ENCODE measurements at places on chromosomes 16 and 17.

DNA sequence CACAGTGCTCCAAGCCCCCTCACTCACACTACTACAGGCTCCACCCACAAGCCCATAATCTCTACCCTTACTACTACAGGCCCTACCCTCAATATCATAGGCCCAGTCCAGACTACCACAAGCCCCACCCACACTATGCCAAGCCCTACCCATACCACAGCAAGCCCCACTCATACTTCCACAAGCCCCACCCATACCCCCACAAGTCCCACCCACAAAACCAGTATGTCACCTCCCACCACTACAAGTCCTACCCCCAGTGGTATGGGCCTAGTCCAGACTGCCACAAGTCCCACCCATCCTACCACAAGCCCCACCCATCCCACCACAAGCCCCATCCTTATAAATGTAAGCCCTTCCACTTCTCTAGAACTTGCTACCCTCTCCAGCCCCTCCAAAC is 13.8 kb downstream of the RIPOR1 start:
- DNase-seq = peak; percentile 56

GRCh38 chr17:7423679-7424078 is 1.7 kb upstream of the SPEM2 start:
- no peak for DNase-seq

GRCh38 chr17:7825206-7825990 is 8.6 kb upstream of the KDM6B start:
- DNase-seq = peak; percentile 67

DNA sequence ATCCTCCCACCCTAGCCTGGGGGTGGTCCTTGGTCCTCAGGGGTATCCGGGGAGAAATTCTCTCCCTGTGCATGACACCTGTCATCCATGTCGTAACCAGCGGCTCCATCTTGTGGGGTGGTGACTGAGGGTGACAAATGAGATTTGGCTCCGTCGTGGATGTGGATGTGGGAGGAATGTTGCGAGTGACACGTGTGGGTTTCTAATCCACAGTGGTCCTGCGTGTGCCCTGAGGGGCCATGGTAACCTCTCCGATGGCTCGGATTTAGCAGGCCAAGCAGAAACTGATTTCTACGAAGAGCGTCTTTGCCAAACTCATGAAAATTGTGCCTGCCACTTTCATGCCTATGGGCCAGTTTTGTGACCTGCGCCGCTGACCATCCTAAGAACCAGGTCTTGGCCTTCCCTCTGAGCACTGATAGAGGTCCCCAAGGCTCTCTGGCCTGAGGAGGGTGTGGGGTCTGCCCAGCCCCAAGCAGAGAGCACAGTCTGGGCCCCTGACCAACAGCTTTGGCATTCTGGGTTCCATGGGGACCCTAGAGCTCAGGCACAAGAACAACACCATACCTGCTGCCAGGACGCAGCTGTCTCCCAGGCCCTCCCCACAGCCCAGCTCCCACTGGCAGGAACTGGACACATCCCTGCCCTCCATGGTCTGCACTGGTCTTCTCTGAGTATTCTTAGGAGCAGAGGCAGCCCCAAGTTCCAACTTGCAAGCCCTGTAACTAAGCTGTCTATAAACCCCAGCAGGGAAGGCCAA is 79.0 kb downstream of the AMFR start:
- DNase-seq = no peak

DNA sequence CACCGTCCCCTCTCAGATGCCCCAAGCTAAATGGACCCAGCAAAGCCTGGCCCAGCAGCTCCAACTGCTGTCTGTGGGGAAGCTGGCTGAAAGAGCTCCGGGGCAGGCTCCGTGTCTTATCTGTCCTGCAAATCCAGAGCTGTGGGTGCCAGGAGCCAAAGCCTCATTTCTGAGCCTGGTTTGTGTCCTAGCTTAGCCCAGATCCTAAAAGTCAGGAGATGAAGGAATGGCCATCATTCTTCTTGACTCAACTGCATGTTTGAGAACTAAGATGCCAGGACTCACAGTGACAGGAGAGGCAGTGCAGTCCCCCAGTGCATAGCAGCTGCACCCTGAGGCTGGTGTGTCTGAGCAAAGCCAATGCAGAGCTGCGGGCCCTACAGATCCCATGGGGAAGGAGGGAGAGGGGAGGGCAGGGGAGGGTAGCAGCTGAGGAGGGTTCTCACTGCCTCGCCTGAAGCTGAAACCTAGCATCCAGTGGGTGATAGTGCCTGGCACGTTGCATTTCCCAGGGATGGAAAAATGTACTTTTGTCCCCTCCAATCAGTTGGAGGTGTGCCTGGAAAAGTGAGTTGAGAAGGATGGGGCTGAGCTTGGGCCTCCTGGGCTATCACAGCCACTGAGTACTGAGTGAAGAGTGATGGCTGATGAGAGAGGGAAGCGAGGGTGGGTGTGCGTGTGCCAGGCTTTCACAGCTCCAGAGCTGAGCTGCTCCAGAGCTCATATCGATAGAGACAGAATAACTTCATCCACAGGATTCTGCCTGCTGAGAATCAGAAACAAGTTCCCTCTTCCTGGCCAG is 24.5 kb upstream of the CD300E start:
- no peak for DNase-seq

DNA sequence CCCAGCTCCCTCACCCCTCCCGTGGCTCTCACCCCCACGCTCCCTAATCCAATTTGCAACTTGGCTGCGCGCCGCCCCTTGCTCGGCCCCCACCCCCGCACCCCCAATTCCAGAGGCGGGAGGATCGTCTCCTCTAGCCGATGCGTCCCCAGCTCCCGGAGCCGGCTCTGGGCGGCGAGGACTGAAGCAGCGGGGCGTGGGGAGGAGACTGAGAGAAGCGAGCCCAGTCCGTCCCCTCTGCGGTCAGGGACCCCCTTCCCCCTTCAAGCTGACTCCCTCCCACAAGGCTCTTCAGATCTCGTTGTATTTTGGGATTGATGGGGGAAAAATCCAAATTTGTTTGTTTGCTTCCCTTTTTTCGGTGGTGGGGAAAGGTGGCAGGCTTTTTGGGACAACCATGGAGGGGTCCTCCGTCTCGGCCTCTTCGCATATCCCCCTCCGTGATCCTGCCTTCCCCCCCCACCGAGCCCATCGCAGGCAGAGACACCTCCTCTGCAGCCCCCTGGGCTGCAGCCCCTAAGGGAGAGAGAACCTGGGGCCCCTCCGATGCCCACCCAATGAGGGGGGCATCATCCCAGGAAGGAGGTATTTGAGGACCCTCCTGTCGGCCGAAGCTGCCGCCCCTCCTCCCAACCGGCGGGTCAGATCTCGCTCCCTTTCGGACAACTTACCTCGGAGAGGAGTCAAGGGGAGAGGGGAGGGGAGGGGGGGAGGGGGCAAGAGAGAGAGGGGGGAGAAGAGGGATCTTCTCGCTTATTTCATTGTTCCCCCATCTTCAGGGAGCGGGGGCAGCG is 466 bp downstream of the NEUROD2 start:
- DNase-seq = no peak

GRCh38 chr16:19223235-19224170 is 55.5 kb downstream of the SYT17 start:
- DNase-seq = peak; percentile 47

- no peak for DNase-seq
Observed at GRCh38 chr17:82865274-82865673, 25.5 kb upstream of the ZNF750 start.

DNA sequence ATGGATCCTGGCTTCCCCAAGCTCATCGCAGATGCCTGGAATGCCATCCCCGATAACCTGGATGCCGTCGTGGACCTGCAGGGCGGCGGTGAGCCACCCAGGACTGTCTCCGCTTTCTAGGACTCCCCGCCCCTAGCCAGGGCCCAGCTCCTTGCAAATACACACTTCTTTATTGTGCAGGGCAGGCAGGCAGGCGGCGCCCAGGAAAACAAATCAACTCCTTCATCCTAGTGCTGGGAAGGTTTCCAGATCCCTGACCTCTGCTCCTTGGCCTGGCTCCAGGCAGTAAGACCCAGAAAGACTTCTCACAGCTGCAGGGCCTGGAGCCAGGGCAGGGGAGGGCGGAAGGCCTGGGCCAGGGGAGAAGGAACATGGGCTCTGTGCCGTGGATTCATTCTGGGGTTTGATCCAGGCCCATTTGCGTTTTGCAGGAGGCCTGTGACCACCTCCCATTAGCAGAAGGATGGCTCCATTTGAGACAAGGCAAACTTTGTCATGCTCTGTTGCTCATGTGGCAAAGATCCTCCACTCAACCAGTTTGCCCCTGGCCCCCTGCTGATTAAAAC is 6.0 kb upstream of the LPCAT2 start:
- DNase-seq = no peak

DNA sequence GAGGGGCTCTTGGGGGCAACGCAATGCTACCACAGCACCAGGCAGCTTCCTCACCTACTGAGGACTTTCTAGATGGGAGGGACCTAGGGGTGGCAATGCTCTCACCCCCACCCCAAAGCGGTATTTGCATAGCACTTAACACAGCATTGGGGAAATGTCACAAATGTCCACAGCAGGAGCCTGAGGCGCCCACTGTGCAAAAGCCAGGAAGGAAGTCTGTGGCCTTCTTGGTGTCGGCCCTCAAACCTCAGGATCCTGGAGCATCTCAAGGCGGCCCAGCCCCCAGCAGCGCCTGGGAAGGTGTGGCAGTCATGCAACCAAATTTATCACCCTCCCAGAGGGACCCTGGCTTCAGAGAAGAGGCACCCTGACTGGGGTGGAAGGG is 45.3 kb downstream of the WNT3 start:
- DNase-seq = peak; percentile 10

DNA sequence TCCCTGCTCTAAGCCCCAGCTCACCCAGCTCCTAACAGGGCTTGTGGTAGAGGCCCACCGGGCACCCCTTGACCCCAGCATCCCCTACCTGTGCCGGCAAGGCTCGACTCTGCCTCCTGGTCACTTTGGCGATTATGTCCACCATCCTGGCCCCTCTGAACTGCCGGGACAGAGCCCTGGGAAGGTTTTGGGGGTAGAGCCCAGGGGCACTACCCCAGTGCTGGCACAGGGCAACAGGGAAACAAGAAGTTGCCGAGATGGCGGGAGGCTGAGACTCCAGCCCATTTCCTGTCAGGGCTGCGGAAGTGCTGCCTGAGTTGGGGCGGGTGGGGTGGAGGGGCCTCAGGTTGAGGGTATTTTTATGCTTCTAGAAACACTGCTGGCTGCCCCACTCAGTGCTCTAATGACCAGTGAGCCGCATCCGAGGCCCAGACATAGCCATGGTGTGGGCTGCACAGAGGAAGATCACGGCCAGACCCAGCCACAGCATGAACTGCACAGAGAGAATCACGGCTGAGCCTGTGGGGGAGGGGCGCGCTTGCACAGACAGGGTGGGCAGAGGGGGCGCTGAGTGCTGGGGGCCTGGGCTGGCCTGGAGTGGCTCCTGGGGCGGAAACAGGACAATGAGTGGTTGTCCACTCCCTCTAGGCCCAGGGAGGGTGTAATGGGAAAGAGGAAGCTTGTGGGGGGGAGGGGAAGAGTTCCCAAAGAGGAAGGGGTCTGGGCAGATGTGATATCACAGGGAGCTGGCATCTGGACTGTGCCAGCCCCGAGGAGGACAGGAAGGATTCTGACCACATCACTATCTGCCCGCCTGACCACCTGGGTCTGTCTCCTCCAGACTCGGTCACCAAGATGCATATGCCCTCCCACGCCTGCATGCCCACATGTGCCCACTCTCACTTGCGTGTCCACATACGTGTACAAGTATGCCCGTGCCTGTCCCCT is 22.3 kb downstream of the ARHGAP27 start:
- peak; percentile 72 for DNase-seq

DNA sequence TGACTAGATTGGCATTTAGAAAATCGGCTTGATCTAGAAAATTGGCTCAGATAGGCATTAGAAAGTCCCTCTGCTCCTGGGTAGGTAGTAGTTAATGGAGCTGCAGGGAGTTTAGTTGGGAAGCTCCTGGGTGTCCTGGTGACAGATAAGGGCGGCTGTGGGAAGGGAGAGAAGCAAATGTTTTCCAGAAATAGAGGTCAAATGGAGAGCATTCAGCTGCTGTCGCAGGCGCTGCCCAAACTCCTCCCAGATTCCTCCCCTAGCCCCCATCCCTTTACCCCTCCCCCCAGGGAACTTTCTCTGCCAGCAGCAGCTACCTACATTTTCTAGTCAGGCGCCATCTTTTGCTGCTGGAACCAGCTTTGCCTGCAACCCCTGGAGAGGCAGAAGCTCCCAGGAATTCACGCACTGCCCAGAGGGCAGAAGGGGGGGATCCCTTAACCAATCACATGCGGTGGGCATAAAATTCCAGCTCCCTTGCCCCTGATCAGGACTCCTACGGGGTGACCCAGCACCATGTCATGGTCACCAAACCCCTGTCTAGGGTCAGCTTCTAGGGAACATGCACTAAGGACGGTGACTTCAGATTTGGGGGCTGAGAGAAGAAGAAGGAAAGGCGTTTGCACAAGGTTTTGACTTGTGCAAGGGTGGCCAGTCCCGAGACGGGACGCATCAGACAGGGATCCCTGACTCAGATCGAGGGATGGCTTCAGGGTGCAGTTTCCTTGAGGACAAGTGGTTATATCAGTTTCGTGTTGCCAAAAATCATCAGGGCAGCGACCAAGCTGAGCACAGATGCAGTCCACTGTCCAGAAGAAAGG is 43.8 kb downstream of the SOCS1 start:
- peak; percentile 85 for DNase-seq

DNA sequence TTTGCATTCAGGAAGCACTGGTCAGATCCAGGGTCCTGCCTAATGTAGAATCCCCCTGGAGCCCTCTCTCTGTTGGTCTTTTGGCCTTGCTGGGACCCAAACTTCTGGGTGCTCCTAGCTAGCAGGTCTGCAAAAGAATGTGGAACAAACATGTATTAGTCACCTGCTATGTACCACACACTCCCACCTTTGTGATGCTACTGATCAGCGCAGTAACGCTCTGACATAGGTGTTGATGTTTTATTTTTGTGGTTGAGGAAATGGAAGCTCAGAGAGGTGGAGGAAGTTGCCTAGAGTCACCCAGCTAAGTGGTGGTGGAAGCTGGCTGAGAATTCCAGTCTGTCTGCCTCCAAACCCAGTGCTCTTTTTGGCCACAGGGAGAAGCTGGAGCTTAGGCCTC is 35.8 kb upstream of the LGALS9 start:
- DNase-seq = no peak

DNA sequence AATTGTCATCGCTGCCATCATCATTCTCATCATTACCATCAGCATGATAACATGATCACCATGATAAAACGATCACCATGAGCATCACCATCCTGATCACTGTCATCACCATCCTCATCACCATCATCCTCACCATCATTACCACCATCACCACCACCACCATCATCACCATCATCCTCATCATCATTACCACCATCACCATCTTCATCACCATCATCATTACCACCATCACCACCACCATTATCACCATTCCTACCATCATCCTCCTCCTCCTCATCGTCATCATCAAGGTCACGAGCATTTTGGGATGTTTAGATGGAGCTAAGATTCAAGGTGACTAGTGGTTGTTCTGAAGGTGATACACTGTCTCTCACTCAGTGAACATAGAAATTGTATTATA is 221.0 kb downstream of the FOXL1 start:
- no peak for DNase-seq

DNA sequence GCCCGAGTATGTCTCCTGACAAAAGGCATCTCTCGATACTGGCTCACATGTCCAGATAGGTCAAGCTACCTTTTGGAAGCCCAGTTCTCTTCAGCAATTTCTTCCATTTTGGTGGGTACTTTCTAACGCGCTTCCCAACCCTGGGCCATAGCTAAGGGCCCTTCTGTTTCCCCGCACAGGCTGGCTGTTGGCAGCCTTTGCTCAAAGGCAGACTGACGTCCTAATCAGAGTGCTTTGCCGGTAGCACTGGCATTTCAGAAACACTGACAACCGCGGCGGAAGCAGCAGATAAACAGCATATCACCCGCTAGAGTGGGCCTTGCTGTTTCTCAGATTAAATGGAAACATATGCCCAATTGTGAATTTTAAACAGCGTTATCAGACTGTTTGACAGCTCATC is 49.3 kb upstream of the MPHOSPH6 start:
- DNase-seq = no peak
